ENCODE measurements at places on chromosomes 5 and 9.

DNA sequence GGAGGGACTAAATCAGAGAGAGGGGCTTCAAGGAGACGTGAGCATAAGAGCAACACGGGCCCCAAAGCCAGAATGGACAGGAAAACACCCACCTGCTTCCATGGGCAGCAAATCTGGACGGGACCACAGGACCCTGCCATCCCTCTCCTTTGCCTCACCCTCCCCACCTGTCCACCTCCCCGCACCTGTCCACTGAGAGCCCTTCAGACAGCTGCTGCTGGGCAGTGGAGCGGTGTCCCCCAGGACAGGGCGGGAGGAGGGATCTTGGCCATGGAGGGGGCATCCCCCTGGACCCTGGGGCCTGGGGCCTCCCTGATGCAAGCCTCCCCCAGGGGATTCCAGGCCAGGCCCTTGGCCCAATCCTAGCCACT is 2.6 kb downstream of the CCDC183 start:
- no peak for DNase-seq

DNA sequence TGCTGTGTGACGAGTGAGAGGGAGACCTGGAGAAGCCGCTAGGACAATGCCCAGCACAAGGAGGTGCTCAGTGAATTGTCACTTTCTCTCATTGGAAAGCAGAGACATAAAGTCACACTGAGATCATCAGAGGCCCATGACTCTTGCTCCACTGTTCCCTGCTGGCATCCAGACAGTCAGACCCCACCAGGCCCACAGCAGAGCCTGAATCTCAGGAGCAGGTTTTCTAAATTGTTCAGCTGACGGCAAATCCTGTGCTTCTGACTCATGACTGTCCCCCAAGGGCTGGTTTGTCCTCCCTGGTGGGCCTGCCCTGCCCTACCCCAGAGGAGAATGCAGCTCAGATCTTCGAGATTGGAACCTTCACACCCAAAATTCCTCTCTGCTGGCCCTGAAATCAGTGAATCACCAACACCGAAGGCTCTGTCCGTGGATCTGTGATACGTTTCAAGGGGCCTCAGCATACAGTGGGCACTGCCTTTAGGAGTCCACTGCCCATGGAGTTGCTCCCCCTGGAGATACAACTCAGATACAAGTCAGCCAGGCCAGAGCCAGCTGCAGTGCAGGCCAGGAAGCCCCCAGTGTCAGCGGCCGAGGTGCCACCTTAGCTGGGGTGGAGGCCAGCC is 2.7 kb downstream of the PTGES start:
- no peak for DNase-seq

DNA sequence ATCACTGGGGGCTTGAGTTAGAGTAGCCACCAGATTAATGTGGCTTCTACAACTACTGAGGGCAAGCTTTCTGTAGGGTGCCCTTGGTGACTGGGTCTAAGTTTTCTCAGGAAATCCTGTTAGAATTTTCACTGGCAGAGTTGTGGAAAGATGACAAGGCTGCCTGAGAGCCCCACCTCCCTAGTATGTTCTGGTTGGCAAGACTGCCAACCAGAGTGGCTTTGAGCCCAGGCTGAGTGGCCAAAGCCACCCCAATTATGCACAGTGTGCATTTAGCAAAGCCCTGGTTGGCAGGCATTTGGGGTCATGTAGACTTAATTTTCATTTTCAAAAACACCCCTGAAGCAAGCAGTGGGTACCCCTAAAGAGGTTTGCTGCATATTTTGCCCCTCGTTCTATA is 136.7 kb upstream of the HAPLN1 start:
- DNase-seq = no peak

GRCh38 chr5:80569086-80569960 is 757 bp downstream of the ANKRD34B start:
- no peak for DNase-seq
